Stimulated activated CD4-positive, alpha-beta T cell treated with anti-CD3 and anti-CD28 coated beads, Interleukin-12 subunit alpha, Interleukin-12 subunit beta, amount 100 ng/mL, for 48 hours (primary cell): ENCODE measurements at places on chromosomes 5 and 9.

DNA sequence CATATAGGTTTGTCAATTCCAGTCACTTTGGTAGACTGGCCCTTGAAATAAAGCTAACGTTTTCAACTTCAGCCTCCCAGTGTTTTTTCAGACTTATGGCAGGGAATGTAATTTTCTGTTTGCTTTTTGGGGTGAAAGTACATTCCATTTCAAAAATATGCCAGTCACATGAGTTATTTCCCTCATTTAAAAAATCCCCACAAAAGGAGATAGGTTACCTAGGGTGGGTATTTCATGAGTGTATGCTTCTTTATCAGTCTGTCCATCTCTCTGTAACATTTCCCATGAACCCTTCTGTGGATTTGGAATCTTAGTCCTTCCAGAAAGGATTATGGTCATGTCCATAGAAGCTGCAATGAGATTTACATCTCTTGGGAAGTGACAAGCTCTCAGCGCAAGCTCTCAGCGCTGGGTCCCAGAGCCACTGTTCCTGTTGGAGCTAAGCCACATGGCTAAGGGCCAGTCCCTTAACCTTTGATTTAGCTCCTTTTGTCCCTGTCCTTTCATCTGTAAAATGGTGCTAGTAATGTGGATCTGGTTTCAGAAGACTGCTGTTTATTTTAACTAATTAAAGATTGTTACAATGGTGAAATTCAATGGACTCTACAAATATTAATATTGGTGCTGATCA is 294.9 kb downstream of the NR3C1 start:
- DNase-seq: no peak

GRCh38 chr9:73133022-73133651 is 18.5 kb upstream of the ANXA1 start:
- no peak for DNase-seq

- no peak for DNase-seq
Measured at GRCh38 chr5:45779874-45780671, 83.9 kb upstream of the HCN1 start.

DNA sequence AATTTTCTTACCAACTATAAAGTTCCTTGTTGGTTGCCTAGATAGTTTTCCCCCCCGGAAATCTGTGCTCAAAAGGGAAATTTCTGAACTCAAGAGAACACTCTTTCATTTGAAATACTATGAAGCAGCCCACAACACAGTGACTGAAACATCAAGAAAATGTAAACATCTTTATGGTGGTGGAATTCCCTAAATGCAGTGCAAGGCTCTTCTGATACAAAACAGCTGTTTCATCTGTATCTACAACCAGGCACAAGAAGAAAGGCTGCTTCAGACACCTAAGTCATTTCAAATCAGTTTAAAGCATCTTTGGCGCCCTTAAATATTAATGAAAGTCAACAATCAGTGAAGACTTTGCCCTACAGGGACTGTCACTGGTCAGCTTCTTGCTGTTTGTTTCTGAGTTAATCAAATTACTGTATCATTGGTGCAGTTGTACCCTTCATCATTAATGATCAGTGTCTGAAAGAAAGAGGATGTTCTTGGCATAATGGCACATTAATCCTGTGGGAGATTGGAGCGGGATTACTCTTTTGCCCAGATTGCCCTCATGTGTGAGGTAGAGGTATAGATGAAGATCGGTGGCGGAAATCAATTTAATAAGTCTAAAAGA is 947.0 kb downstream of the NR2F1-AS1 start:
- DNase-seq: no peak

DNA sequence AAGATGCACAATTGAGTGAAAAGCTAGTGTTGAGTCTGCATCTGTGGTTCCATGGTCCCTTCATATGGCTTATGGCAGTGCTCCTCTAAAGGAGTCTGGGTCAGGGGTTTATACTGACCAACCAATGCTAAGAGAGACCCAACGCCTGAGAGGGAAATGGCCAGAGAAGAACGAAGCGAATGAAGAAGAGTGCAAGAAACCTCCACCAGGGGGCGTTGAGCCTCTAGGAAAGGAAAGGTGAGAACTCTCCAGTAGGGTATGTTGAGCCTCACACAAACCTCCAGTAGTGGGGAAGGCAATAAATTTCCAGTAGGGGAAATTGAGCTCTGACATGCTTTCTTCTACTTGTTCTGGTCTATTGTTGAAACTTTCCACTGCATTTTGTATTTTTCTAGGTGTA is 470.6 kb downstream of the PRDM9 start:
- DNase-seq: peak; percentile 1

GRCh38 chr5:96391921-96392320 is 41.1 kb downstream of the PCSK1 start:
- DNase-seq: no peak

- DNase-seq: no peak
Measured at GRCh38 chr9:124725068-124725452, 46.1 kb downstream of the NR6A1 start.

- no peak for DNase-seq
Measured at GRCh38 chr5:175773534-175774070, 97.8 kb upstream of the CPLX2 start.

DNA sequence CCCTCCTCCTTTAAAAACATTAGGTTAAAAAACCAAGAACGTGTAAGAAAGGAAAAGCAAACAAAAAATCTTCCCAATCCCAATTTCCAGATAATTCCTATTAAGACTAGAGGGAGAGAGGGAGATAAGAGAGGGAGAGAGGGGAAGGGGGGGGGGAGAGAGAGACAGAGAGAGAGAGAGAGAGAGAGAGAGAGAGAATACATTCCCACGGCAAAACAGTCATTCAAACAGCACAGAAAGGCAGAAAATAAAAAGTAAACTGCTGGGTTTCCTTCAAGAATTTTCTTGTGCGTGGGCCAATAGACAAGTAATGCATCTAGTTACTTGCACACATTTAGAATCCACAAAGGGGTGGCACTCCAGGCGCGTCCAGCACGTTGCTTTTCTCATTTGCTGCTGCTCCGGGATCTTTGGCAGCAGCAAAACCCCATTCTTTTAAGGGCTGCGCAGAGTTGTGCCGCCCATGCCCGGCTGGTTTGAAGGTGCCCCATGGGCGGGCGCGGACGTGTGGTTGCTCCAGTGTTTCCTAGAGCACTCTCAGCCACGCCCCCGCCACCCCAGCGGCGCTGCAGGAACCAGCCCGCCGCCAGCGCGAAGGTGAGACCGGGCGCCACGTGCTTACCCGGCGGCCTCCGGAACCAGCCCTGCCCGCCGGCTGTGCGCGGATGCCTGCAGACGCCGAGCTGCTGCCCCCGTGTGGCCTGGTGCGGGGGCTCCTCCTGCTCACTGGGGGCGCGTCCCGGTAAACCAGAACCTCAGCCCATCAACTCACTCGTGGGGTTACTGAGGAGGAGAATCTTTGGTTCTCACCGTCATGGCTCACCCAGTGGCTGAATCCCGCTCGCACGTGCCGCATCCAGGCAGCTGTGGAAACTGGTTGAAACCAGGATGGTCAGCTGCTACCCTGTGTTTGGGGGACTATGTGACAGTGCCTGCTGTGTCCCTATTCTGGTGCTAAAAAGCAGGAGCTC is 44.6 kb downstream of the STC2 start:
- peak; percentile 69 for DNase-seq

GRCh38 chr5:107700481-107700880 is 29.7 kb upstream of the EFNA5 start:
- no peak for DNase-seq

DNA sequence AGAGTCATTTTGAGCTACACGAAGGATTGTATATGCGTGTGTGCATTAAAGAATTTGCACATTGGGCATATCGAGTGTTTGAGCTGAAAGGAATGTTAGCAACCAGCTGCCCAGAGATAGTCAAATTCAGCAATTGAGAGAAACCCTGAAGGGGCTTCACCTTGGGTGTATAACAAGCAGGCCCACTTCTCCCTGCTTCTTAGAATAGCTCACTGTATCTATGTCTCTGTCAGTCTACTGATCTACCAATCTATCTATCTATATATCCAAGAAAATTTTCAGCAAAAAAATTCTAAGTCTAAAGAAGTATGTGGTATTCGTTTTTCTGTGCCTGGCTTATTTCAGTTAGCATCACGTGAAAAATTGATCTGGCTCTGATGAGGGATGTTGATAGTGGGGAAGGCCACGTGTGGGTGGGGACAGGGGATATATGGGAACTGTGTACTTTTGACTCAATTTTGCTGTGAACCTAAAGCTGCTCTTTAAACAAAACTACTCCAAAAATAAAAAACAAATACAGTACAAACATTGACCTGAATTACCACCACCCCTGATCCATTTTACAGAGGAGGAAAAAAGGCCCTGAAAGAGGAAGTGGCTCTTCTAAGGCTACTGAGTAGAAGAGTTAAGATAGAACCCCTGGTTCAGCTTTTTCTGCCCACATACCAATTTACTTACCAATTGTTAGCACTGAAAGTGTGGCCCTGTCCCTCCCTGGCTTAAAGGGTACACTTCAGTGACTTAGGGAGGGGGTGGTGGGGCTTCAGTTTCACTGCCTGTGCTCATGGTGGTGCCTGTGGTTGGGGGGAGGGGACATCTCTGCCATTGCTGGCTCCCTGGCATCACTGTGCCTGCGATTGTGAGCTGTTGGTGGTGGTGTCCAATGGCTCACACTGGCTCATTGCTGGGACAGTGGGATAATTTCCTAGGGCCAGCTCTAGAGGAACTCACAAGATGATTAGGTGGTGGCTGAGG is 141.8 kb downstream of the DOCK2 start:
- no peak for DNase-seq

DNA sequence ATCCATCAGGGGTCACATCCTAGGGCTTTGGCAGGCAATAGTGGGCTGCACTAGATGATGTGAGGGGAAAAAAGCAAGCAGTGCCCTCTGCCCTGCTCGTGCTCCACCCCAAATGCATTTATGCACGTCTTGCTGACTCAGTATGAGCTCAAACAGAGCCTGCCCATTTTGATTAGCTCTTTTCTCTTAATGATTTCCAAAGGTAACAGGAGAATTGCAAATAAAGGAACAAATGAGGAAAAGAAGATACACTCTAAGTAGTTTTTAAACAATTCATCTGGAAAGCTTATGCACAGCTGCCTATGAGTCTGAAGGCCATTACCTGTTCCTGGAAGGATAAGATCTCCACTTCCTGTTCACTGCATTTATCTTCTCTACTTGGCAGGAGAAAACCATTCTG is 364.2 kb downstream of the TMEM232 start:
- DNase-seq: no peak

- DNase-seq: no peak
Measured at GRCh38 chr9:83340451-83340850, 197.8 kb downstream of the FRMD3 start.

DNA sequence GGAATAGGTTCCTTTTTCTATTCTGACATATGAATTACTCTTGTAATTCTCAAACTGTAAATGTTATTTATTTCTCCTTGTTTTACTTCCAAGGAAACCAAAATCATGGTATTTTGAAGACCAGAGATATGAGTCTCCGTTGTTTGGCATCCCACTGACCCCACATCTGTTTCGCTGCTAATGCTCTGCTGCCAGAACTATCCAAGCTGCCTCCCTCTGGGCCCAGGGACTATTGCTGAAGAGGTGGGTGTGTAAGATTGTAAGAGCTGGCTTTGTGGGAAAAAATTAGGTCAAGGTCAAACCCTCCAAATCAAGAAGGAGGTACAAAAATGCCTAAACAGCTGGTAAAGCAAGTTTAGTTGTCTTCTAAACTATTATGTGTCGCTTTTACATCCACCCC is 129.4 kb upstream of the MYO10 start:
- no peak for DNase-seq

DNA sequence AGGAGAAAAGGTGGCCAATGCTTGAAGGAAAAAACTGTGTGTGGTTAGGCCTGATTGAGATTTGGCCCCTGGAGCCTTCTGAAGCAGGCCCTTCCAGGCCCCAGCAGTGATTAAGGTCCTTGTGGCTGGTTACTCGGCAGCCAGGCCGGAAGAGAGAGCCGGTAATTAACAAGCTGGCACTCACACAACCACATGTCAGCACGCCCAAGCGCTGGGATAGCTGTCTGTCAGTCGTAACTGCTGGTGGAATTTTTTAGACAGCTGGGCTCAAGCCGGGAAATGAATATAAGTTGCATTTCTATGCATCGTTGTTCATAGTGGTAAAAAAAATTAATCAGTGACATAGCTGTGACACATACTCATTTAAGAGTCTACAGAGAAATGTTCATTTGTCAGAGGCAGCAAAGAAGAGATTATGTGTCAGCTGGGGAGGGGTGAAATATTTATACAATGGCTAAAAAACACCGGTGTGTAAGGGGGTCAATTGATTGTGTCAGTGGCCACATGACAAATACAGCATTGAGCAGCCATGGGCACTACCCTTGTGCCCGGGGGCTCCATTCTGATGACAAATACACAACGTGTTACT is 13.7 kb upstream of the ARAP3 start:
- DNase-seq: no peak

- no peak for DNase-seq
Measured at GRCh38 chr5:69206528-69207190, 17.3 kb downstream of the CENPH start.

- DNase-seq: no peak
Measured at GRCh38 chr5:9490494-9491097, 55.3 kb downstream of the SEMA5A start.

DNA sequence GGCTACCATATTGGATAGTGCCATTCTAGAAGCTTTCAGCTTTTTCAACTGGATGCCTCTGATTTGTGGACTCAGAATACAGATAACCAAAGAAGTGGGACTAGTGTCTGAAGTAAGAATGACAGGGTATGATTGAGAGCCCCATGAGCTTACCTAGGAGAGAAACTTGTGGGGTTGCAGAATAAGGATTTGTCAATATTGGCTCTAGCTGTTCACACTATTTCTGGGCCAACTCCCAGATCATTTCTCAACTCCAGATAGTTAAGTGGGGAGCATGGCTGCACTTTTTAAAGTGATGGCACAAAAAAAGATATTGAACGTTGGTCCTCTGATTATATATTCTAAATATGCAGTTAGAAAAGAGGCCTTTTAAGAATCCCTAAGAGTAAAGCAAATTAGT is 252.1 kb downstream of the DOCK8 start:
- no peak for DNase-seq

- DNase-seq: no peak
Measured at GRCh38 chr5:143484601-143485000, 81.1 kb upstream of the NR3C1 start.

GRCh38 chr5:119878712-119879111 is 249.4 kb downstream of the FAM170A start:
- DNase-seq: no peak

GRCh38 chr5:18526792-18527405 is 892.6 kb downstream of the TAF11L14 start:
- no peak for DNase-seq

- DNase-seq: no peak
Measured at GRCh38 chr9:127130661-127131538, 8.5 kb upstream of the ANGPTL2 start.

GRCh38 chr9:32603914-32604852 is 31.2 kb upstream of the NDUFB6 start:
- DNase-seq: no peak
